NCI-H187 (cell line): ENCODE measurements at places on chromosomes 1 and 21.

DNA sequence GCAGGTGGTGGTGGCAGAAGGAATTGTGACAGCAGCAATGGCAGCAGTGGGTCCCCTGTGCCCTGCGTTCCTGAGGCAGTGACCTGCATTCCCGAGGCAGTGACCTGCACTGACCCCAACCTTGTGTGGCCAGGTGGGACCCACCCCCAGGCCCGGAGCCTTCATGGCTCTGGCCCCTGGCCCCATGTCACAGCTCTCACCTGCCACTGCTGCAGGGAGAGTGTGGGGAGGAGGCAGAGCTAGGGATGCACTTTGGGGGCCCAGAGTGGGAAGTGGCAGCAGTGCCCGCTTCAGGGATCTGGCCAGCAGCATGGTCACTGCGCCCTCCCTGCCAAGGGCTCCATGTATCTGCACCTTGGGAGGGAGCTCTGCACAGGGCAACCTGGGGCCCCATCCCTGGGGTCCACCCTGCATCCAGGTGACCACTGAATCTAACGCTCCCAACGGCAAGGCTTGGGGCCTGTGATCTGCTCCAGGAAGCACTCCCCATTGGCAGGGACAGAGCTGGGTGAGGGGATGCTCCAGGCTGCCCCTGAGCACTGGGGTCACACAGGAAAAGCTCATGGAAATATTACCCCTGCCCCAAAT lies 618.6 kb downstream of the RWDD3 start:
- DNase-seq, result no peak

DNA sequence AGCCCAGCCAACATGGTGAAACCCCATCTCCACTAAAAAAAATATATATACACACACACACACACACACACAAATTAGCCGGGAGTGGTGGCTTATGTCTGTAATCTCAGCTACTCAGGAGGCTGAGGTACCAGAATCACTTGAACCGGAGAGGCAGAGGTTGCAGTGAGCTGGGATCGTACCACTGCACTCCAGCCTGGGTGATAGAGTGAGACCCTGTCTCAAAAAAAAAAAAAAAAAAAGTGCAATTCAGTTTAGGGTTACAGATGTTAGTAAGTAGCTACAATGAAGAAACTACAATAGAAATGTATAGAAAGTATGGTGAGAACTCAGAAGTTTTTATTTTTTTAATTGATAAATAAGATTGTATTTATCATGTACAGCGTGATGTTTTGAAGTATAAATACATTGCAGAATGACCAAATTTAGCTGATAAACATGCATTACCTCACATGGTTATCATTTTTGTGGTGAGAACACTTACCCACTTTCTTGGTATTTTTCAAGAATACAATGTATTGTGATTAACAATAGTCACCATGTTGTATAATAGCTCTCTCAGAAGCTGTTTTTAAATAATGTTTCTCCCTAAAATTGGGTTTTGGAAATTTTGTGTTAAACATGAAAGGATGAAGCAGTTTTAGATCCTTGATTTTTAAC lies 17.9 kb downstream of the KDM1A start:
- no peak for DNase-seq

GRCh38 chr1:222107267-222107666 lies 365.4 kb upstream of the DUSP10 start:
- DNase-seq, result no peak

GRCh38 chr1:151635479-151636072 lies 23.7 kb downstream of the SNX27 start:
- DNase-seq, result no peak

DNA sequence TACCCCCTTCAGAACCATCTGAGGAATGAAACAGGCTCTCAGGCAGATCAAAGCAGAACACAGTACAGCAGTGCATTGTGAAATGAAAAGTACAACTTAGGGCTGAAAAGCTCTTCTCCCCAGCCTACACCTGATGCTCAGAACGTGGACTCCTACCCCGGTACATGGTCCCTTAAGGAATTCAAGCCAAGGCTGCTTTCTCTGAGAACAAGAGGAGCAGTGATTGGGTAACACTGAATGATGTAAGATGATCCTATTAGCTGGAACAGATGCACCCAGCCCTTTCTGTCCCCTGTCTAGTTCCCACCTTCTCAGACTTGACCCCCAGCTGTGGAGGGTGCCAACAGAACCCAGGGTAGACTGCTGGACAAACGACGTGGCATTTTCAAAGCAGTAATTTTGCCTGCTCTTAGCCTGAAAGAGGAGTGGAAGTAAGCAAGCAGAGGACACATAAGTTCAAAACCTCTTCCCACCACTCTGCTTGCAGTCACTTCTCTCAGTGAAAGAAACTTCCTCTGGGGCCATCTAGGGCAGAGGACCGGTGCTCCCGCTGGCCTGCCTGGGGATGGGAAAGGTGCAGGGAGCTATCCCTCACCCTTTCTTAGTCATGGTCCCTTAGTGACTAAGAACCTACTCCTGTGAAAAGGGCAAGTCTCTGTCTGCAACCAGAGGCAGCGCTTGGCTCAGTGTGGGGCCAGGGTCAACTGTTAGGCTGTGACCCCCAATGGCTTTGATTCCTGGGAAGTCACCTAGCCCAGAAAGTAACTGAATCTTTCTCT lies 72.7 kb downstream of the TRABD2B start:
- DNase-seq, result no peak

GRCh38 chr1:153973525-153973924 lies 3.9 kb downstream of the JTB start:
- no peak for DNase-seq

- no peak for DNase-seq
These were observed 48.5 kb upstream of the ECE1 start for GRCh38 chr1:21338573-21339355.

GRCh38 chr21:38323721-38324531 lies 67.1 kb downstream of the KCNJ15 start:
- no peak for DNase-seq

GRCh38 chr1:226649780-226650179 lies 89.3 kb downstream of the ITPKB start:
- DNase-seq, result no peak

GRCh38 chr1:107459204-107459904 lies 318.5 kb downstream of the NTNG1 start:
- no peak for DNase-seq

- DNase-seq, result no peak
These were observed 26.7 kb upstream of the MYOCOS start for GRCh38 chr1:171595324-171595723.

- no peak for DNase-seq
These were observed 7.4 kb downstream of the WDR77 start for GRCh38 chr1:111441573-111442192.

DNA sequence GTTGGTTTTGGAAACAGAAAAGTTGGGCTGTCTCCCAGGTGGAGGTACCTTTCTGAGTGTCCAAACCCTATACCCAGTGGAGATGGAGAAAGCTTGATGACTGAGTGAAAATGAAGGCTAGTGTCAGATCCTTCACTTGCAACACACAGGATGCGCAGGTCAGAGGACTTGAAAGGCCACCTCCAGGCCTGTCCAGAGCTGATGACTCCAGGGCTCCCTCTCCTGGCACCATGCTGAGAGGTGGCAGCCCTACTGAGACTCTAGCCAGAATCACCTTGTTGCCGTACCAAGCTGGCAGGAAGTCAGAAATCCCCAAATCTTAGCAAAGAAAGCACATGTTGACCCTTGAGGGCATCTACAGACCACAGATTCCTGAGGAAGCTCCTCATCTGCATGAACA lies 16.4 kb downstream of the KNCN start:
- no peak for DNase-seq

DNA sequence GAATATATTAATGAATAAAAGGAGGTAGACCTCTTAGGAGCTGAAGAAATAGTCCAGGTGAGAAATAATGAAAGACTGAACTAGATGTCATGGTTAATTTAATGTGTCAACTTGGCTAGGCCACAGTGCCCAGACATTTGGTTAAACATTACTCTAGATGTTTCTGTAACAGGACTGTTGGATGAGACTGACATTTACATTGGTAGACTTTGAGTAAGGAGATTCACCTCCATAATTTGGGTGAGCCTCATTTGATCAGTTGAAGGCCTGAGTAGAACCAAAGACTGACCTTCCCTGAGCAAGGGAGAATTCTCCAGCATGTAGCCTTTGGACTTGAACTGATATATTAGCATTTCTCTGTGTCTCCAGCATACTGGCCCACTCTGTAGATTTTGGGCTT lies 49.2 kb upstream of the TACSTD2 start:
- no peak for DNase-seq

- DNase-seq, result no peak
These were observed 114.3 kb upstream of the ZNF678 start for GRCh38 chr1:227449051-227449450.

DNA sequence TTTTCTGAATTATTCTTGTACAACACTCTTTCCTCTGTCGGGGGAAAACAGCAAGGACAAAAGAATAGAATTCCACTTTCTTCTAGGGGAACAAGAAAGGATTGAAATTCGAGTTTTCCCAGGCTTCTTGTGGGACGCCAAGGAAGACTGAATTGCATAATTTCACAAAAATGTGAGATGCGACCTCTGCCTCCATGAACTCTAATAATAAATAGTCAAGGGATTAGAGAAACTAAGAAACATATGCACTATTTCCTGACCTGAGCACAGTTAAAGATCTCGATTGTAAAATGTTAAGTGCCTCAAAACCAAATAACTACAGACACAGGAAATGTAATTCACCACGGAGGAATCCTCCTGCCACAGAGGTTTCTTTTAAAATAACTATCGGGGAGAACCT lies 117.3 kb upstream of the MARK1 start:
- no peak for DNase-seq

- DNase-seq, result no peak
These were observed 37.3 kb downstream of the MRPS6 start for GRCh38 chr21:34110594-34111202.

- no peak for DNase-seq
These were observed 2.5 kb upstream of the AQP10 start for GRCh38 chr1:154318386-154318785.

GRCh38 chr1:99603699-99604560 lies 42.0 kb upstream of the PALMD start:
- DNase-seq, result no peak

DNA sequence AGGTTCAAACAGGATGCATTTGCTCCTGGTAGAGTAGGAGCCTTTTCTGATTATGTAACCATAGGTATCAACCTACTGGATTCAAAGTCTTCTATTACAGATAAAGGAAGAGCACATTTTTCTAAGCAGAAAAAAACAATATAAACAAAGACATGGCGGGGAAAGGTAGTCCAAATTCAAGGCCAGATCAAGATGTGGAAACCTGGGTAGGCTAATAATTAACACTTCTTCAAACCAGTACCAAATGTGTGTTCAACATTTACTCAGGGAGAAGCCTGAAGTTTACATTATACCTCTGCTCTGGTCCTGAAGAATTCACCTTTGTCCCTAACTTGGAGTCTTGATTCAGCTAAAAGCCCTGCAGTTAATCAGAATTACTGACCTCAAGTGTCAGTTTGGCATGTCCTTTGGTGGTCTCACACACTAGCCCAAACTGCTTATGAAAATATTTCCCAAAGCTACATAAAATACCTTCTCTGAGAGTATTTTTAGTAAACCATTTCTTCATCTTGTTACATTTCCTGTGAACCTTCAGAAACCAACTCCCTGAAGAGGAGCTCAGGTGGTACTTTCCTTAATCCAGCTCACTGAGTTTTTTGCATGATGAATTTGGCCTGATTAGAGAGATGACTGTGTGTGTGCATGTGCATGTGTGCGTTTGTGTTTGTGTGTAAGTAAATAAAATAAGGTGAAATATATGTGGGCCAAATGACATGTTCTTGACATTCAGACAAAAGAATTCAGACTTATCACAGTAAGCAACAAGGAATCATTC lies 70.2 kb downstream of the TOR3A start:
- no peak for DNase-seq

GRCh38 chr21:24127651-24128050 lies 1479.6 kb downstream of the MRPL39 start:
- DNase-seq, result no peak
